ENCODE measurements at places on chromosomes 5 and 9. TPM values are rescaled to one million over a fixed set of nuclear protein-coding genes. Genes with fewer than 3 reads are reported as not detected.

Gene QRFP
- not detected for total RNA-seq

DNA sequence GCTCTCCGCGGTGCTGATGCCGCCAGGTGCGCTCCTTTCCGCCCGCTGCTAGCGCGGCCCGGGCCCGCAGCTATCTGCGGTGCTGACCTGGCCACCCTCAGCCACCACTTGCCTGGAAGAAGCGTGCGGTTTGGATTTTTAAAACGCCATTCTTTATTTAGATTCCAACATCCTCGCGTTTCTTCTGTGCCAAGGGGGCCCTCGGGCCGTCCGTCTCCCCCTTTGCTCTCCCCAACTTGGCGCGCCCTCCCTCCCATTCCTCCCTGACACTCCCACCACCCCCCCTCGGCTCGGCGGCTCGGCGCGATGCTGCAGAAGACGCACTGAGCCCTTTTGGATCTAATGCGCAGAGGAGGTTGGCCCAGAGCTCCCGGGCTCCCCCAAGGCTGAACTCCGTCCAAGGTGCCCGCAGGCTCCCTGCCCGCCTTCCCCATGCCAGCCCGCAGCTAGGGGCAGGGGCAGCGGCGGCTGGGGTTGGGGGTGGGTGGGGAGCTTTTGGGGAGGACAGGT lies at the start of gene BARHL1:
Gene BARHL1, plus strand, starts transcription at position 331 of the 510 bp plus-strand sequence. CDS start 192 bp downstream, outside the sequence.
- no peak for DNase-seq

- DNase-seq: no peak
Measured at GRCh38 chr9:79807971-79808370, 236.2 kb downstream of the TLE4 start.

Gene GABRB2
- total RNA-seq: 3.5 TPM

- no peak for DNase-seq
Measured at GRCh38 chr5:102531506-102531905, 32.7 kb upstream of the SLCO6A1 start.

Gene WDR5
- 46.8 TPM for total RNA-seq

All from progenitor cell of endocrine pancreas (in vitro differentiated cells).